Thoracic aorta endothelial cell (primary cell): ENCODE measurements at places on chromosomes 6 and 20. TPM values are rescaled to one million over a fixed set of nuclear protein-coding genes. Genes with fewer than 3 reads are reported as not detected.

The TEAD3 gene
- 0.27 and 0.36 TPM in 2 replicates for total RNA-seq

The RIMS1 gene
- total RNA-seq = 0.07 and 0.93 TPM in 2 replicates

The TMEM244 gene
- not detected in 2 replicates for total RNA-seq

The HAO1 gene
- not detected in 2 replicates for total RNA-seq

The TOP1 gene
- total RNA-seq = 52.9 and 55.9 TPM in 2 replicates

The TDP2 gene
- total RNA-seq = 37.6 and 39.1 TPM in 2 replicates

The LY6G6D gene
- total RNA-seq = not detected in 2 replicates

The FILIP1 gene
- 6.5 and 7.9 TPM in 2 replicates for total RNA-seq

The KHDC1 gene
- 1.1 and 1.5 TPM in 2 replicates for total RNA-seq

The SCUBE3 gene
- 0.40 and 0.72 TPM in 2 replicates for total RNA-seq

The ESF1 gene
- total RNA-seq = 19.7 and 22.7 TPM in 2 replicates

The MYL9 gene
- 2.0 and 5.7 TPM in 2 replicates for total RNA-seq

The TP53TG5 gene
- total RNA-seq = not detected in 2 replicates

The TINAG gene
- not detected in 2 replicates for total RNA-seq

The RIPOR3 gene
- not detected in 2 replicates for total RNA-seq
